ENCODE measurements at places on chromosomes 1 and 21.

DNA sequence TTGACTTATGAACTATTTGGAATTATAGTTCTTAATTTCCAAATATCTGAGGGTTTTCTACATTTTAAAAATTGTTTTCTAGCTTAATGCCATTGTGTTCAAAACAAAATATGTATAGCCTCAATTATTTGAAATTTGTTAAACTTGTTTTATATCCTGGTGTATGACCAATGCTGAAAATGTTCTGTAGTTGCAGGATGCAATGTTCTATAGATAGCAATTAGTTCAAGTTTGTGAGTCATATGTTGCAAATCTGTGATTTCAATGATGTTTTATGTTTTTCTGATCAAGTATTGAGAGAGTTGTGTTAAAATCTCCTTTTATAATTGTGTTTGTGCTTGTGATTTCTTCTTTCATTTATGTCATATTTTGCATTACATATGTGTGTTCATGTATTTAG lies 517.5 kb downstream of the ADGRL2 start:
- DNase-seq = no peak

- no peak for DNase-seq
Observed at GRCh38 chr21:40291560-40291959, 424.3 kb downstream of the PCP4 start.

DNA sequence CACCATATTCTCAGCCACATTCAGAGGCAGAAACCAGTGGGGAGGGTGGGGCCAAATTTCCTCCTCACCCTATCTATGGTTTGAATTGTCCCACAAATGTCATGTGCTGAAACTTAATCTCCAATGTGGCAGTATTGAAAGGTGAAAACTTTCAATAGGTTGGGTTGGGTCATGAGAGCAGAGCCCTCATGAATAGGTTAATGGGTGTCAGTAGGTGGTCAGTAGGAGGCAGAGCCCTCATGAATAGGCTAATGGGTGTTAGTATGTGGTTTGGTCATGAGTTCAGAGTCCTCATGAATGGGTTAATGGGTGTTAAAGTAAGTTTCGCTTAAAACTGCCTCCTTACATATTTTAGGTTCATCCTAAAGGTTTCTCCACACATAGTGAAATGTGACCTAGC lies 170.0 kb downstream of the FCRL5 start:
- no peak for DNase-seq

GRCh38 chr1:237737938-237738610 lies 152.6 kb downstream of the ZP4 start:
- no peak for DNase-seq

DNA sequence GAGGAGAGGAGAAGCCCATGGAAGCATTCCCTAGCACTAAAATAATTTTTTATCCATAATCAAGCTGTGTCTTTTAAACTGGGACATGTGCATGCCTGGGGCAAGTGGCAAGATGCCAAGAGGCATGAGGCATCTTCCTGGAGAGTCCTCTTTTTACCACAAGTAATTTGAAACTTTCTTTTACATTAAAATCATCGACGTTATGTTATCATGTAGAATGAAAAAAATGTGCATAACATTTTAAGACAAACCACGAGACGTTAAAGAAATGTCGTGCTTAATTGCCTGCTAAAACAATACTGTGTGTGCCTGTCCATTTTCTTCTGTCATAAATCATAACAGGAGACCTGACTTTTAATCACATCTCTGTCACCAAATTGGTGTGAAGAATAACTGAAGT lies 1.5 kb downstream of the STYXL2 start:
- DNase-seq = no peak

- no peak for DNase-seq
Observed at GRCh38 chr1:52955129-52955970, 28.3 kb downstream of the SCP2 start.

DNA sequence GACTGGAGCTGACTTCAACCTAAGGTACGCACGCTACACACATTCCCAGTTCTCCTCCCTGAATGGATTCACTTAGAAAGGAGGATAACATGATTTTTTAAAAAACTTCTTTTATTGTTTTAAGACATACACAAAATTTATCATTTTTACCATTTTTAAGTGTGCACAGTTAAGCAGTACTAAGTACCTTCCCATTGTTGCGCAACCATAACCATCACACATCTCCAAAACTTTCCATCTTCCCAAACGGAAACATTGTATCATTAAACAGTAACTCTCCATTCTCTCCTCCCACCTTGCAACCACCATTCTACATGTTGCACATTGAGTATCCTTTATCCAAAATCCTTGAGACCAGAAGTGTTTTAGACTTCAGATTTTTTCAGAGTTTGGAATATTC lies 36.2 kb upstream of the SEC16B start:
- no peak for DNase-seq

DNA sequence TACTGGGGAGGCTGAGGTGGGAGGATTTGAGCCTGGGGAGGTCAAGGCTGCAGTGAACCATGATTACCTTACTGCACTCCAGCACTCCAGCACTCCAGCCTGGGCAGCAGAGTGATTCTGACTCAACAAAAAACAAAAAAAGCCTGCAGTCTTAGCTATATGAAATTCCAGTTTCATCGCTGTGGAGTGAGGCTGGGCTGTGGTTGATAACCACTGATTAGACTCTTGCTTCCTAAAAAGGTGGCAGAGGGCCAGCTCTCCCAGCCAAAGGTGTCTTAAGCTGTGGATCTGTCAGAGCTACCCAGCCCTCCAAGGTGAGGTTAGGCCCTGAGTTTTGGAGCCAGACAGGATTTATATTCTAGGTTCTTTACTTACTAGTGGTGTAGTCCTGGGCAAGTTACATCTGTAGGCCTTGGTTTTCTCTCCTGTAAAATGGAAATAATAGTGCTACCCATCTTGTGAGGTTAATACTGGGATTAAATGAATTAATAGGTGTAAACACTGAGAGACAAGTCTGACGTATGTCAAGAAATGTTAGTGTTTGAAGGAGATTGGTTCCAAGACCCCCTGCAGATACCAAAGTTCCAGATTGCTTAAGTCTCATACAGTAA lies 35.9 kb downstream of the TMCC2 start:
- no peak for DNase-seq

DNA sequence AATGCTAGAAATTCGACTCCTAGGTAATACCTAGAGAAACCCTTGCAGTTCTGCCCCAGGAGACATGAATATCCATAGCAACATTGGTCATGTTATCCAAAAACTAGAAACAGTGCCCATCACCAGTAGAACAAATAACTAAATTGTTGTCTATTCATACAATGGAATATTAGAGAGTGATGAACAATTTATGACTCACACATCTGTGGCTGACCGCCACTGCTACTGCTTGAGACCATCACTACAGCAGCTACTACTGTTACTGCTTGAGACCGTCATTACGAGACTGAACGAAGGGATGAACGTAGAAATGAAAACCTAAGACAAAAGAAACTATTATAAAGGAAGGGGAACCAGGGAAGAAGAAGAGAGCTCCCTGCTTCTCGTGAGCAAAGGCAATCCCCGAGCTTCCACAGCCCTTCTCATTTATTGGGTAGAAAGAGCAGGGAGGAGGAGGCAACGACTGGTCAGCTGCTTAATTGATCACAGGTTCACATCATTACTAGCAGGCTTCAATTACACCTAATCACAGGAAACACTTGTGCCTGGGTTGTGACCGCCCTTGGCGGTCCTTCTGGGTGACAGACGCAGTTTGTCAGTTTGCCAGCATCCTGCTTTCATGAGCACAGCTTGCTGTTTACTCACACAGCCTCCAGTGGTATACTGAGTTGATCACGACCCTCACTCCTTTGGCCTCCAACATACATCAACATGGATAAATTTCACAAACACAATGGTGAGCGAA lies 14.1 kb upstream of the PADI4 start:
- DNase-seq = no peak

DNA sequence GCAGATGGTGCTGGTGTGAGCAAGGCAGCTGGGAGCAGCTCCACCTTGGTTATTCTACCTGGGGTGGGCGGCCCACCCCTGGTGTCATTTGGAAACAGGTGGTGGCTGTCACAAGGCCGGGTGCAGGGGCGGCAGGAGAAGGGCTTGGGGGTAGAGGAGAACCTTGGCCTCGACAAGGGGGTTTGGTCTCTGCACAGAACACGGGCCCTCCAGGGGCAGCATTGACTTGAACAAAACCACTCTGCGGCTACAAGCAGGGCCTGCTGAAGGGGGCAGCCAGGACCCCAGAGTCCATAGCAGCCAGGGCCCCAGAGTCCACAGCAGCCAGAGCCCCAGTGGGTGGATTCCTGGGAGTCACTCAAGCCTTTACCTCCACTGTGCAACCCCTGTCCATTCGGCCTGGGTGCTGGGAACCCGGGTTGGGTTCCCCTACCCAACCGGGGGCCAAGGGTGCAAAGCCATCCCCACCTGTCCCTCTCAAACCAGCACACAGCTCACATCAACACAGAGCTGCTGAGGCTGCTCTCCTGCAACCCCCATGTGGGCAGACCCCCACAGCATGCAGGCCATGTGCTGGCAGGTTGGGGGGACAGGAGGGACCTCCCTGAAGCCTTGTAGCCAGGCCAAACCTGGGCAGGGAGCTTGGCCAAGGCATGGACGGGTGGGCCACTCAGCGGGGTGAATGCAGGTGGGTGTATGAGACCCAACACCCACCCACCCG lies 7.7 kb downstream of the TRIM11 start:
- DNase-seq = no peak

GRCh38 chr1:226736001-226736907 lies 2.8 kb downstream of the ITPKB start:
- no peak for DNase-seq

DNA sequence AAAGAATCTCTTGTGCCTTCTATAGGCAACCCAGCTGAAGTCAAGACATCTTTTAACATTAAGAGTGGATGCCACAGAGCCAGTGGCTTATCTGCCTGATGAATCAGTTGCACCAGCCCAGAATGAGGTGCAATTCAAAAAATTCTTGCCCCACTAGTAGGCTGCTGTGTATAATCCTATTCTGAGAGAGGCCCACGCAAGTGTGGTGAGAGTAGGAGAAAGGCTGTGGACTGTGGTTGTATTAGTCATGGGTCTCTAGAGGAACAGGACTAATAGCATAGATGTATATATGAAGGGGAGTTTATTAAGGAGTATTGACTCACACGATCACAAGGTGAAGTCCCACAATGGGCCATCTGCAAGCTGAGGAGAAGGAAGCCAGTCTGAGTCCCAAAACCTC lies 216.4 kb downstream of the LTN1 start:
- DNase-seq = no peak

DNA sequence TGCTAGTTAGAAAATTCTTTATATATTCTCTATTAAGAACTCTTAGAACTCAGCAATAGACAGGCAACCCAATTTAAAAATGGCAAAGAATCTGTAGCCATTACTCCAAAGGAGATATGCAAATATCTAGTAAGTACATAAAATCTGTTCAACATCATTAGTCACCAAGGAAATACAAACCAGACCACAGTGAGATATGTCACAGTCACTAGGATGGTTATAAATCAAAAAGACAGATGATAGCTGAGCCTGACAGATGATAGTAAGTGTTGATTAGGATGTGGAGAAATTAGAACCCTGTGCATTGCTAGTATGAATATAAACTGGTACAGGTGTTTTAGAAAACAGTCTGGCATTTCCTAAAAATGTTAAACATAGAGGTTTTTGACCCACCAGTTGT lies 26.6 kb downstream of the SRSF11 start:
- no peak for DNase-seq

DNA sequence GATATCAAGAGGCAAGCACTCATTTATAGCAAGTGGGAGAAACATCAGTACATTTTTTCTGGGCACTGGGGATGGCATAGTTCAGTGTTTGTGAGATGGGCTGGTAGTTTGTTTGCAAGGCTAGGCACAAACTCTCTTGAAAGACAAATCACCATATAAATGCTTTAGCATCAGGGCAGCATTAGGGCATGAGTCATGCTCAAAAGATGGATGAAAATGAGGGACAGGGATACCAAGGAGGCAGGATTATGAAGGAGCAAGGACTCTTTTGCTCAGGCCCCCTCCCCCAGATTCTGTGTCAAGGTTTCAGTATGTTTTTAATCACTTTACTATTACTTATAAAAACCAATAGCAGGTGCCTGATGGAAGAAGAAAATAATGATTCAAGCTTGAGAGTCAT lies 43.9 kb upstream of the CAMK1G start:
- DNase-seq = no peak

GRCh38 chr1:45953934-45954847 lies 150.8 kb downstream of the MAST2 start:
- no peak for DNase-seq

- no peak for DNase-seq
Observed at GRCh38 chr1:81237473-81238089, 563.2 kb upstream of the ADGRL2 start.

DNA sequence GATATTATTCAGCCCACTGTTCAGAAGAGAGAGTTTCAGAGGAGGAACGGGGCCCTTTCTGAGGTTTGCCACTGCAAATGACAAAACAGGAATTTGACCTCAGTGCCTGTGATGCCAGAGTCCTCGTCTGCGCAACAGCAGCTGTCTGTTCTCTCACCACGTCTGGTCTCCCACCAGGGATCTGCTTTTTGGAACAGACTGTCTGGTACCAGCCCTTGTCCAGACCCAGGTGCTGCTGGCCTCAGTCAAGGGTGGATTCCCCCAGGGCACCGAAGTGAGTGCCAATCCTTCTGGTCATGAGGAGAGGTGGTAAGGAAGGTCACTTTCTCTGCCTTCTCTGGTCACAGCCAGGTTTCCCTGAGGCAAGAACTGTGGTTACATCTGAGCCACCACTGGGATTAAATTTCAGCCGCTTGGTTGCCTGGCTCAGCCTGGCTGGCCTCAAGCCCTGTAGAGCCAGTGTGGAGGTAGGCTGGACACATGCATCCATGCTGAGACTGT lies 2.3 kb upstream of the BCAN start:
- DNase-seq = no peak

DNA sequence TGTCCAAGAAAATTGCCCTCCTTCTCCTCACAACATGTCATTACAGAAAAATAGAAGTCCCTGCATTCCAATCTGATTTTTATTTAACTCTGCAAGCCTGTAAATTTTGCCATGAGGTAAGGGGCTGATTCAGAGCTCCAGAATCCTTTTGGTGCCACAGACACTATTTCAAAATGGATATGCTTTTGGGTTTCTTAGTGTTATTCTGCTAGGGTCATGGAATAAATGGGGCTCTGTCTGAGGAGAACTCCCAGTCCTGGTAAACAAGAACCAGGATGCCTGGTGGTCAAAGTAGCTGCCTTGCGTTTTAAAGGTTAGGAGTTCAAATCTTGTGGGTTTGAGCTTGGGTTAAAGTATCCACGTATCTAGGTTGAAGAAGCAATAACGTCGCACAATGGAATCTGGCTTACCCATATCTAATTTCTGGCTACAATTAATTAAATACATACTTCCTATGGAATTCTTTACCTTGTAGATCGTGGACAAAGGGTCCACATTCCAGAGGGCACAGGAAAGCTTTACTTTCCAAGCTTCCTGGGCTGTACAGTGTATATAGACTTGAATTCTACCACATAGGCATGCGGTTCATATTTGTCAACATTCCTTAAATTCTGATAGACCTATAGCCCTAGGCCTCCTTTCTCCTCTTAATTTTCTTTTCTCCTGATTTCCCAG lies 98.0 kb upstream of the CDC42BPA start:
- no peak for DNase-seq

DNA sequence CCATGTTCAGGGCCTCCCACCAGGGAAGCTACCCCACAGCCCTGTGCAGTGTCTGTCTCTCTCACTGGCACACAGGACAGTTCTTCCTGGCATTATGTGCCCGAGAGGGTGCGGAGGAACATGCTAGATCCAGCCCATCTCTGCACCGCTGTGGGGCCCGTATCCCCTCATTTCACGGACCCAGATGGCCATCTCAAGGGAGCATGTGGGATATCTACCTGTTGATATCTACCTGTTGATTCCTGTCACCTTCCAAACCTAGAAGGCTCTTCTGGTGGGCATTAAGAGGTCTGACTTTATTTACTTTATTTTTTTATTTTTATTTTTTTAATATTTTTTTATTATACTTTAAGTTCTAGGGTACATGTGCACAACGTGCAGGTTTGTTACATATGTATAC lies 11.7 kb downstream of the PIK3CD start:
- no peak for DNase-seq

All from cerebellar nuclear complex (tissue), 1 donor.